Endothelial cell of umbilical vein (primary cell): ENCODE measurements at places on chromosomes 3 and 15. TPM values are rescaled to one million over a fixed set of nuclear protein-coding genes. Genes with fewer than 3 reads are reported as not detected.
A peak's percentile ranks its signal among the peaks of the same experiment; 100 is the strongest.

The SHQ1 gene
- 19.7 and 20.6 TPM in 2 replicates for total RNA-seq

The KNSTRN gene
- 54.9 and 61.4 TPM in 2 replicates for total RNA-seq

DNA sequence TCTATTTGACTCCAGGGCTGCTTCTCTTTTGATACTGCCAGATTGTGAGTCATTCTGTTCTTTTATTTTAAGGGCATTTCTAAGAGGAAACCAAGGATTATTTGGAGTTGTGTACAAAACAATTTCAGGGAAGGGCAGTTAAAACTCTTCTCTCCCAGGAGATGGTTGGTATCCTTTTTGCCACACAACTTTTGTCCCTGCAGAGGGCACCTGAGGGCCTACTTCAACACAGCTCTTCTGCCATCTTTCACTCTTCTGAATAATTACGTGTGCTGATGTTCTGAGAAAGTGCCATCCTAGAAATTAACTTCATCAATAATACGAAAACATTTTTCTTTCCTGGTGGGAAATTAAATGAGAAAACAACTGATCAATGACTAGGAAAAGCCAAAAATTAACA is 75.7 kb upstream of the GADL1 start:
- H3K36me3 ChIP-seq = no peaks in the 10 kb centered on the region
- H3K27ac ChIP-seq = no peak overlapping the region
- no peak overlapping the region for H3K4me3 ChIP-seq
- H3K4me1 ChIP-seq = no peaks in the 10 kb centered on the region
- peaks cover 16% of the 10 kb centered on the region for H3K27me3 ChIP-seq

DNA sequence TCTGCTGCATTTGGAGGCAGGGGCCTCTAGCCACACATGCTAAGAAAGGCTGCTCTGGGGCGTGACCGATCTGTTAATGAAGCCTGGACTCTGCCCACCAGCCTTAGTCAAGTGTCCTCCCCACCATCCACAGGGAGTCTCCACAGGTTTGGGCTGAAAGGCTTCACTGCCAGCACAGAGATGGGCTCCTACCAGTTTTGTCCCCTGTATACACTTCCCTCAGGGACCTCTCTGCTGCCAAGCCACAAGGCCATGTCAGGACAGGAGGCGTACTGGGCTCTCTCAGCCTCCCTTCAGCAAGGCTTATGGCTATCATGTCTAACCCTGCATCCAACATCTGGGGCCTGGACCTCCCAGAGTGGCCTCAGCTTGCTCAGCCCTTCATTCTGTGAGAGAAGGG is 23.5 kb downstream of the KIF9 start:
- no peak for DNase-seq
- H3K27ac ChIP-seq = no peak overlapping the region
- H3K4me1 ChIP-seq = no peaks in the 10 kb centered on the region
- H3K27me3 ChIP-seq = no peaks in the 10 kb centered on the region

The OCA2 gene
- total RNA-seq = not detected in 2 replicates

DNA sequence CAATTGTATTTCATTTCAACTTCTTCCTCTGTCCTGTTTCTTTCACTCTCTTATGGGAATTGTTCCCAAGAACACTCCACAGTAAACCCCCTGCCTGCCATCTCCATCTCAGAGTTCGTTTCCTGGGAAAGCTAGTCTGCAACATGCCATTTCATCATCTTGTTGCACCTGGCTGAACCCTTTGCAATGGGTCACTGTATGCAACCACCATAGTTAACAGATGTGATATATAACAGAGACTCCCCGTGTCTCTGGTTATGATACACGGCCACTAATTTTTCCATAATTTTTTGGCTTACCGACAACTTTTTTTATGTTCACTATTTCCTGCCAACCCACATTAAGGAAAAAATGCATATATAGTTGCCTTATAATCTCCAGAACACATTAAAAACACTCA is 95.5 kb downstream of the CHST2 start:
- H3K36me3 ChIP-seq = no peaks in the 10 kb centered on the region
- H3K27me3 ChIP-seq = no peaks in the 10 kb centered on the region
- no peak for DNase-seq
- no peak overlapping the region for H3K4me3 ChIP-seq

DNA sequence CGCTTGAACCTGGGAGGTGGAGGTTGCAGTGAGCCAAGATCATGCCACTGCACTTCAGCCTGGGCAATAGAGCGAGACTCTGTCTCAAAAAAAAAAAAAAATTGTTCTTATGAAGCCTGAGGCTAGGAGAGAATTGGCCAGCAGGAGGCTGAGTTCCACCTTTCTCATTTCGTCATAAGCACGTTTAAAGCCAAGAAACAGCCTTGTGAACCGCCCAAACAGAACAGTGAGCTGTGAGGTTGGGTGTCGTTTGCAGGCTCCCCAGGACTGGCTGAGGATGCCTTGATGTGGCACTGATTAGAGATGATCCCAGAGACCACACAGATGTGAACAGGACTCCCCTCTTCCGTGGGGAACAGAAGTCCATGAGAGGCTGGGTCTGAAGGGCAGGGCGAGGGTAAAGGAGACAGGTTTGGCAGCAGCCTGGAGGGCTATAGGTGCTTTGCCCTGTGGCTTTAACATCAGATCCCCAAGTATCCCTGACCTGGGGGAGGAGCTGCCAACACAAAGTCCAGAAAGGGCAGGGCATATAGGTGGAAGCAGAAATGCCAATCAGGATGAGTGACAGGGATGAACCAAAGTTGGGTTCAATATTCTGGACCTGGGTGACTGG is 52.9 kb downstream of the CLEC3B start:
- H3K27ac ChIP-seq = no peak overlapping the region
- H3K27me3 ChIP-seq = peaks cover 6% of the 10 kb centered on the region
- no peak overlapping the region for H3K4me3 ChIP-seq
- H3K4me1 ChIP-seq = peaks cover 2% of the 10 kb centered on the region
- DNase-seq = no peak
- no peaks in the 10 kb centered on the region for H3K36me3 ChIP-seq

- DNase-seq = no peak
- no peaks in the 10 kb centered on the region for H3K36me3 ChIP-seq
- H3K4me3 ChIP-seq = no peak overlapping the region
- no peak overlapping the region for H3K27ac ChIP-seq
Observed at GRCh38 chr3:170442947-170443346, 24.3 kb downstream of the CLDN11 start.

GRCh38 chr3:155232605-155233004 is 60.9 kb downstream of the STRIT1 start:
- no peaks in the 10 kb centered on the region for H3K36me3 ChIP-seq
- H3K27ac ChIP-seq = no peak overlapping the region
- H3K27me3 ChIP-seq = no peaks in the 10 kb centered on the region
- no peak overlapping the region for H3K4me3 ChIP-seq
- DNase-seq = no peak

DNA sequence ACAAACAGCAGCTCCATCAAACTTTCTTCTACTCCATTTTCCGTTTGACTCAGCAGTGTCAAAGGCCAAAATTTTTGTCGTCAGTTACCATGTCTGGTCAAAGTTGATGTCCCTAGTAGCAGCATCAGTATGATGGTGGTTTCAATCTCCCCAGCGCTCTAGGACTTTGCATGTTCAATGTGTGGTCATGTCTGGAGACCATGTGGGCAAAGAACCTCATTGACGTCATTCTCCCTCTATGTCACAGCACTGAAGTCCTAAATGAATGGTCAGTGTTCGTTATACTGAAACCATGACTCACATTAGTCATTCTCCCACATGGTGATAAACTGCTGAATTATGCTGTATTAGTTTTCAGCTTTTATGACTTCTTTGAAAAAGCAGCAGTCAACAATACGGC is 23.2 kb downstream of the SHC4 start:
- DNase-seq = no peak
- no peaks in the 10 kb centered on the region for H3K4me1 ChIP-seq
- no peaks in the 10 kb centered on the region for H3K27me3 ChIP-seq
- H3K4me3 ChIP-seq = no peak overlapping the region

DNA sequence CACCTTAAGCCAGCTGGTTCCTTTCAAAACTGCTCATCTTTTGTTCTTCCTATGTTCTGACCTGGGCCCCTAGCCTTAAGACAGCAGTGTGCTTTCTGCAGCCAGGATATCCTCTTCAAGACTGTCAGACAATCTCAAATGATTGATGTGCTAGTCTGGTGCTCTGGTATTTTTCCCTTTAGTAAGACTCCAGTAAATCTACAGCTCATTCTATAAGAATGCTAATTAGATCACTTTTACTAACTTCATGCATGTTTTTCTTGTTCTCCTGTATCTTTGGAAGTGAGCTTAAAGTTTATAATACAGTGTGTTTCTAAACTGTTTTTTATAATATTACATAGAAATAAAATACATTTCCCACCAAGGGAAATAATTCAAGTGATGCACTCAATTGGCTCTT is 220.9 kb upstream of the NANOGP8 start:
- no peaks in the 10 kb centered on the region for H3K36me3 ChIP-seq
- DNase-seq = peak; percentile 92
- peak overlapping the region; percentile 99 for H3K27ac ChIP-seq
- H3K4me1 ChIP-seq = peaks cover 60% of the 10 kb centered on the region
- H3K4me3 ChIP-seq = no peak overlapping the region

The ESYT3 gene
- not detected in 2 replicates for total RNA-seq

GRCh38 chr15:41096178-41096577 is 19.9 kb downstream of the INO80 start:
- no peaks in the 10 kb centered on the region for H3K27me3 ChIP-seq
- H3K4me1 ChIP-seq = no peaks in the 10 kb centered on the region
- no peak for DNase-seq
- no peak overlapping the region for H3K4me3 ChIP-seq

The UPK1B gene
- not detected in 2 replicates for total RNA-seq

DNA sequence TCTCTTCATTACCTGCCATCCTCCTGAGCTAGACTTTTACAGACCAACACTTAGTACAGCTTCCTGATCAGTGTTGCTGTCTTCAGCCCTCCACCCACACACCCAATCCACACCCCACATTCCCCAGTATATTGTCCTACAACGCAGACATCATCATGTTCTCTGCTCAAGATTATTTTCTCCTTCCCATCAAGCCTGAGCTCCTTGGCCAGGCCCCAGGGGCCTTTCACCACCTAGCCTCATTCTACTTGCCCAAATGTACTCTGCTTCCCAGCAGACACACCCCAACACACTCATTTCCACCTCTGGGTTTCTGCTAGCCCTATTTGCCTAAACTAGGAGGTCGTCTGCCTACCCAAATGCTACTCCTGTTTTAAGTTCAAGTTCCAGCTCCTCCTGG is 37.0 kb downstream of the DAPK2 start:
- no peak overlapping the region for H3K27ac ChIP-seq
- no peak overlapping the region for H3K4me3 ChIP-seq
- H3K4me1 ChIP-seq = peaks cover 5% of the 10 kb centered on the region
- H3K36me3 ChIP-seq = no peaks in the 10 kb centered on the region
- peaks cover 15% of the 10 kb centered on the region for H3K27me3 ChIP-seq

The PIF1 gene
- 45.4 and 52.7 TPM in 2 replicates for total RNA-seq

- H3K4me3 ChIP-seq = no peak overlapping the region
- no peaks in the 10 kb centered on the region for H3K36me3 ChIP-seq
- H3K27ac ChIP-seq = no peak overlapping the region
- H3K27me3 ChIP-seq = no peaks in the 10 kb centered on the region
Observed at GRCh38 chr3:125136515-125136914, 76.0 kb downstream of the SLC12A8 start.

The SPINT1 gene
- 3.6 and 4.2 TPM in 2 replicates for total RNA-seq
